Hindlimb muscle (tissue), 1 donor: ENCODE measurements at places on chromosomes 12 and 14.
A peak's percentile ranks its signal among the peaks of the same experiment; 100 is the strongest.

- DNase-seq, result no peak
These were observed 61.1 kb downstream of the TPH2 start for GRCh38 chr12:71999795-72000194.

- no peak for DNase-seq
These were observed 257.3 kb upstream of the PLEKHG7 start for GRCh38 chr12:92445253-92446082.

GRCh38 chr14:100104523-100105300 lies 39.5 kb downstream of the EVL start:
- no peak for DNase-seq

DNA sequence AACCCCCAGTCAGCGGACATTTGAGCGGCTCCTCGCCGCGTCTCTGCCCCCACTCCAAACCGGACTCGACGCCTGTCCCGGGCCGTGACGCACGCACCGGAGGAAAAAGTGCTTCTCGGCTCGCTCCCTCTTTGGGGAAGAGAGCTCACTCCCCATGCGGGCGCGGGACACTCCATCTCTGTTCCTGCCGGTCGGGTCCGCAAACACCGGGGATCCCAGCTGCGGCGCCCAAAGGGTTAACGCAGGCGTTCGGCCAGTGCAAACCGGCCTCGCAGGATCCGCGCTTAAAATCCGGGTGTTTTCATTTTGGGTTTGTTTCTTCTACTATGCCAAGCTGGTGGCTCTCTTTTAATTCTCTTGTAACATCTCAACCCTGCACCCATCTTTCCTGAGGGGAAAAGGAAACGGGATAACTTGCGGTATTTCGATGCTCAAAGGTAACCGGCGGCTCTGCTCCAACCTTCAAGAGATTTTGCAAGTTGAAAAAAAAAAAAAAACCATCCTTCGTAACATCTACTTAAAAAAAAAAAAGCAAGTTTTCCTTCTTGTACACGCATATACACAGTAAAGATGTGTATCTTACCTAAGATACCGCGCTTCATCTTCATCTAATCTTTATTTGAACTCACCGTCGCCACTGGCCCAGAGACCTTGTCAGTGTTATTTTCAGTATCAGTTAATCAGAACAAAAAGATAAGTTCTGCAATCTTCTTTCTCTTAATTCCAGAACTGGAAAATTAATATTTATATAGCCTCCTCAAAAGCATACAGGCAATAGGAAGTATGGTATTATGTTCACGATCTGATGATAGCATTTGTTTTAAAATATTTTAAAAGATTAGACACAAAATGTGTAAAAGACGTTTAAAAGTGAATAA lies 1.6 kb upstream of the ATP2B1 start:
- DNase-seq, result no peak

- DNase-seq, result peak; percentile 8
These were observed 99.0 kb downstream of the KCNH5 start for GRCh38 chr14:62946221-62946620.

DNA sequence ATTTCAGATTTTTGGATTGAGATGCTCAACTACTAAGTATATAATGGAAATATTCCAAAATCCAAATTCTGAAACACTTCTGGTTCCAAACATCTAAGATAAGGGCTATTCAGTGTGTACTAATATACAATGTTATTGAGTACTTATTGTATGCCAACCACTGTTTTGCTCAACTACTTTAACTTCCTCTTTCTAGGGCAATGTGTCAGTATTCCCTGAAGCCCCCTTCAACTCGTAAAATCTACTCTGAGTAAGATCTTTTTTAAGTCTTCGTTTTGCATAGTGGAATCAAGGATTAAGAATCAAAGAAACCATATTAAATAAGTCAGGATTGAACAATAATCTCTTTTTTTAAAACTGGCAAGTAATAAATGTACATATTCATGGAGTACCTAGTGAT lies 45.5 kb downstream of the SPATA7 start:
- DNase-seq, result no peak

DNA sequence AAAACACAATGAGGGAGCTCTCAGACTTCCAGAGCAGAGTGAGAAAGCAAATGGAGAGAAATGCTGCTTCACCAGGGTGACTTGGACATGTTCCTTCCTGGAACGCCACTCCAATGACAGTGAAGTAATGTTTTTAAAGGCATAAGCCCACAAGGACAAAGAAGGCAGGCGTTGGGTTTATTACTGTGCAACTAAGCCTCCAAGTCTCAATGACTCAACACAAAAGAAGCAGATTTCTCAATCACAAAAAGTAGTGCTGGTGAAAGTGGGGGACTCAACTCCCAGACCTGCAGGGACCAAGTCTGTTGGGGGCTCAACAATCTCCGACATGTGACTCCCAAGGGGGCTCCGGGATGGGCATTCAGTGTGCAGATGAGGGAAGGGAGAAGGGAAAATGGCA lies 505.2 kb downstream of the BCL11B start:
- no peak for DNase-seq

DNA sequence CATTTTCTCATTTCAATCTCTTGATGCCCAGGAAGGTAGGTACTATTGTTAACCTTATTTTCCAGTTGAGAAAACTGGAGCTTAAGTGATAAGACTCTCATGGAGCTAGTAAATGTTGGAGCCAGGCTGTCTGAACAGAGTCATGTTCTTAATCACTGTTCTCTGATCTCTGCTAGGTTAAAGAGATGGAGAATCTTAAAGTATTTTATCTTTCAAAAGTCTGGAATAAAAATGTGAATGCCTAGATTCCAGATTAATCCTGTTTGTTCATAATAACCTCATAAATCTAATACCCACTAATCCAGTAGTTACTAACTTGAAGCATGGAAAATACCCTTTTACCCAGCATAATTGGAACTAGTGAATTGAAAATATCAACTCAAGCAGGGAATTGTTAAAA lies 341.0 kb upstream of the RGS6 start:
- no peak for DNase-seq

- no peak for DNase-seq
These were observed 214.2 kb downstream of the CACNA1C start for GRCh38 chr12:2266666-2267620.

- DNase-seq, result no peak
These were observed 18.5 kb downstream of the MAP3K12 start for GRCh38 chr12:53480491-53481442.

DNA sequence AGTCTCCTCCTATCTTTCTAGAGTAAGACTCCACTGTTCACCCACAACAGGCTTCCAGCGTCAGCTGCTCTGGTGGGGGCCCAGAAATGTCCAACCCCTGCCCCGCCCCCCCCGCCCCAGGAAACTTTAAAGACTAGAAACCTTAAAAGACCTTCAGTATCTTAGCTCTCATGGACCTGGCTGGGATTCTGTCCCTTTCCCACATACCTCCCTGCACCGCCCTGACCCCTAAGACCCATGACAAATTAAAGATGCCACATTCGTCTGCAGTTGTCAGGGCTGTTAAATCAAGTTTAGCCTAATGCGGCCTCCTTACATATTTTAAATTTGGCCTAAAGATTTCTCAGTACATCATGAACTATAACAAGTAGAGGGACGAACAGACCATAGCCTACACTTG lies 10.0 kb upstream of the SERPINA10 start:
- DNase-seq, result no peak

- no peak for DNase-seq
These were observed 16.4 kb upstream of the ST8SIA1 start for GRCh38 chr12:22350886-22351285.

- no peak for DNase-seq
These were observed 122.1 kb downstream of the CALM1 start for GRCh38 chr14:90518941-90519256.

DNA sequence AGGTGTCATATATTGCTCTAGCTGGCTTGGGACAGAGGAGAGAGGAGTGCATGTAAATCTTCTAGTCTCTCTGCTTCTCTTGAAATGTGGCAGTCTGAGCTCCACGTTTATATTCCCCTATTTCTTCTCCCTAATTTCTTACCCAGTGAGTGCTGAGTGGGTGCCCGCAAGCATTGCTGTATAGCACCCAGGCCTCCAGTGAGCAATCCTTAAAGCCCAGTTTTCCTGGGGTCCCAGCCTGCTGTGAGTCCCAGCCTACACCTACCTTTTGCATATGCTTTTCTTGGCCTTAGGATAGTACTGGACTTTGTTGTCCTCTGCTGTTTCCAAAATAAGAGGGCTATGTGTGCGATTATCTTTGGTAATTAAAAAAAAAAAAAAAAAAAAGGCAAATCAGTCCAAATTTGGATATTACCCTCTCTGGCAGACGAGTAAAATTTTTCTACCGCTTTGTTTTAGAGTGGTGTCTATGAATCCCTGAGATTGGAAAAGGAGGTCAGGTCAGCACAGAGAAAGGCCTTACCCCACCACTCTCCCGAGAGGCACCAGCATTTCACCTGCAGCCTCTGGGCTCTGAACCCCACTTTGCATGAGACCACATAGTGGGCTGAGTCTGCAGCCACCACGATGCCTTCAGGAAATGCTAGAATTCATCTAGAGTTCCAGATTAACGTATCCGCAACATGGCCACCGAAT lies 1.1 kb downstream of the MGST1 start:
- peak; percentile 8 for DNase-seq

- DNase-seq, result peak; percentile 81
These were observed 23.8 kb downstream of the MLXIP start for GRCh38 chr12:122102331-122102730.
